ENCODE measurements at places on chromosomes 16 and 17.

DNA sequence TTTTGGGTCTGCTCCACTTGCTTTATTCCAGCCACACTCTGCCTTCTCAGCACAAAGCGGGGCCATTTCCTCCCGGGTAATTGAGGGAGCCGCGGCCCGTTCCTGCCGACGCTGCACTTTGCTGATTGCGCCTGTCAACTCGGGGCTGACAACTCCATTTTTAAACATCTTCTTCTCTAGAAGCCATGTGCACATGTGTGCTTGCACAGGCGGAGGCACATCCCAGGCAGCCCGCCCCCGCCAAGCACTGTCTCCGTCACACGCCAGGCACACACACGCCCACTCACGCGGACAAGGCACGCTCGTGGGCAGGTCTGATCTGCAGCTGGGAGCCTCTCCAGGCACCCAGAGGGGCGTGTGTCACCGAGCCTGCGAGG is 63.2 kb downstream of the ENGASE start:
- no peak for DNase-seq

GRCh38 chr16:76856112-76856511 is 334.9 kb upstream of the MON1B start:
- no peak for DNase-seq

- DNase-seq = no peak
These were observed 917 bp upstream of the TBX2 start for GRCh38 chr17:61398721-61399130.

DNA sequence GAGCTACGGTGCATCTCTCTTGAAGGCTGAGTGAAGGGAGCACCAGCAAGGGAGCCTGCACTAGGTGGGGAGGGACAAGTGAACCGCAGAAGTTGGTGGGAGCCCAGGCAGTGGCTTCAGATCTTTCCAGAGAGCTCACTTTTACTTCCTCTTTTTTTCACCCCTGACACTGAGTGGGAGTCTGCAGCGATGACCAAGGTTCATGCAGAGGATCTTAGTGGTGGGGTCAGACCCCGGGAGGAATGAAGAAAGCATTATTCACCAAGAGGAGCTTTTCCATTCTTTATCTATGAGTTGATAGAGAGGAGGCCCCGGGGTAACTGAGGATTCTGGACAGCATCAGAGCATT is 3.0 kb upstream of the CCL2 start:
- DNase-seq = no peak

DNA sequence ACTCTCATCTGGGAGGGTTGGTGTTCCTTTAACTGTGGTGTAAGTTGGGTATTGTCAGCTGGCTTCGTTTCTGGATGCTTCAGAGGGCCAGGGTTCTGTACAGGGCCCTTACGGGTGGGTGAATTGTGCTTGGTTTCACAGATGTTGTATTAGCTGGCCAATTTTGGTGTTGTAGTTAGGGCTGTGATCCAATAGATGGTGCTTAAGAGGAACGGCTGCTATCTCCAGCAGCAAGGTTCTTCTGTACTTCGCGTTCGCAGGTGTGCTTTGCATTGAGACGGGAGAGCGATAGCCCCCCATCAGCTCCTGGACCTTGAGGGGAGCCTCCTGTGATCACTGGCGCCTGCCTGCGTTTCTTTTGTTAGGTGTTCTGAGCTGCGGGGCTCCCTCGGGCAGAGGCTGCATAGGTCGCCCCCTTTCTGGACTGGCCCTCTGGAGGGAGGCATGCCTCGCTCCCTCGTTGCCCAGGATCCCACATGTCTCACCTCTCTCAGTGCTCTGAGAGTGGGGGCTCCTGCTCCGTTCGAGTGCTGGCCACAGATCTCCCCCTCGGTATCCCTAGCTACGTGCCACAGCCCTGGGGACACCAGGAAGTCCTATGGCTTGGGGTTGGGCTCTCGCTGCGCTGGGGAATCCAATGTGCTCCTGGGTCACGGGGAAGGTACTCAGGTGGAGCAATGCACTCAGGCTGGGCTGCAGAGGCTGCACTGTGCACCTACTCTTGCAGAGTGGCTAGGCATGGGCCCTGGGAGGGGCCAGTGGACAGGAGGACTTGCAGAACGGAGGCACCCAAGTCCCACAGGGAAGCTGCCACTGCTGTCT is 837 bp upstream of the PRDM7 start:
- DNase-seq = peak; percentile 62

GRCh38 chr17:7215652-7216180 is 3.9 kb downstream of the DLG4 start:
- no peak for DNase-seq

DNA sequence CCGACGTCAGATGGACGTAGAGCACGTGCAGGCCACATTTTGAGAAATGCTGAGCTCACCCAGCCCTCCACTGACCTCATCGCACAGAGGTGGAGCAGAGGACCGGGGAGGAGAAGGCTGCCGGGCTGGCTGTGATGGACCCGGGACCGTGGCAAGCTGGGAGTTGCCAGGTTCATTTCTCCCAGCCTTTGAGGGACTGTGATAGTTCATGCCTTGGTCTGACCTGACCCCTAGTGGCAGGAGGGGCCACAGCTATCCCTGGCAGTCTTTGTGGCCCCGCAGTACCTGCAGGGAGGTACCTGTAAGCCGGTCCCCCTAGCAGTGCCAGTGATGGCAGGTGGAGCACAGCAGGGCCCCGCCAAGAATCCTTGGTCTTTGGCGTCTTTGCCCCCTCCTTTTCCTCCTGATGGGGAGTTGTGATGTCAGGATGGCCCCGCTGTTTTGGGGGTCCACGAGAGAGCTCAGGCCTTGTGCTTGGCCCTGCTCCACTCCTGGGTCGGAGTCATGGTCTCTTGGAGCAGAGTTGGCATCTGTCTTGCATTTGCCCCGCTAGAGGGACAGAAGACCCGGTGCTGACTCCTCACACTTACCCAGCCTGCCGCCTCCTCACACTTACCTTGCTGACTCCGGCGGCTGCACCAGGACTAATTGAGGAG is 50.4 kb downstream of the OR1D5 start:
- no peak for DNase-seq

Data from DMS153 (cell line).